ENCODE measurements at places on chromosomes 12 and 14.

- DNase-seq, result no peak
Measured at GRCh38 chr12:8581098-8581784, 31.4 kb downstream of the AICDA start.

DNA sequence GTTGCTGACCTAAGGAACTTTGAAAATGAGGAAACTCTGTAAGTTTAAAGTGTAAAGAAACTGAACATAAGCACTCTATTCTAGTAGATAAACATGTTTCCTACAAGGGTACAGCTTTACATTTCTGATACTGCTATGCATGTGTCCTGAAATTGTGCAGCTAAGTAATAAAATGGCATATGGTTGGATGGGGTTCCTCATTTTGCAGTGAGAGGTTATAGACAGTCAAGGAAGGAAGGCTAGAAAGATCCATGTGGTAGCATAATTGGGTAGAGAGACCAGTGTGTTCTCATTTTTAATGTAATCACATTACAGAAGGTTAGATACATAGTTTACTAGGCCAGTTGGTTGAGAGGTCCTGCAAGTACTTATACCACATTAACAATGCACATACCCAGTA lies 477.0 kb downstream of the TMEM121 start:
- no peak for DNase-seq

- DNase-seq, result peak; percentile 21
Measured at GRCh38 chr12:98419081-98419794, 96.2 kb upstream of the TMPO start.

DNA sequence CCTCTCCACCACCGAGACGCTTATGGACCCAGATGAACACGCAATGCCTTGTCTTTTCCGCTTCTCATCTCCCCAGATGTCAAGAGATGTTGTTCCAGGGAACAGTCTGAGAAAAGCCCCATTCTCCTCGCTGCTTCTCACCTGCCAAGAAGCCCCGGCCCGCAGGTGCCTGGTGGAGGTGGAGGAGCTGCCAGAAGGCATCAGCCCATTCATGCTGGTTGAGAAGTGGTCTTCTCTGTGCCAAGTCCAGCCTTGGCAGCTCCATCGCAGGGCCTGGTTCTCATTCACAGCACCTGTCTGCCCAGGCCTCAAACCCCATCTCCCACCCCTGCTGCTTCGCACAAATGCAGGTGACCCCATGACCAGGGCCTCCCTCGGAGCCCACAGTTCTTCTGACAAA lies 42.3 kb upstream of the TMEM263 start:
- no peak for DNase-seq

GRCh38 chr14:104723651-104724406 lies at the start of gene ADSS1:
Gene ADSS1 (plus strand): TSS chr14:104724229. CDS start chr14:104724271, 42 bp downstream.
- peak; percentile 95 for DNase-seq

DNA sequence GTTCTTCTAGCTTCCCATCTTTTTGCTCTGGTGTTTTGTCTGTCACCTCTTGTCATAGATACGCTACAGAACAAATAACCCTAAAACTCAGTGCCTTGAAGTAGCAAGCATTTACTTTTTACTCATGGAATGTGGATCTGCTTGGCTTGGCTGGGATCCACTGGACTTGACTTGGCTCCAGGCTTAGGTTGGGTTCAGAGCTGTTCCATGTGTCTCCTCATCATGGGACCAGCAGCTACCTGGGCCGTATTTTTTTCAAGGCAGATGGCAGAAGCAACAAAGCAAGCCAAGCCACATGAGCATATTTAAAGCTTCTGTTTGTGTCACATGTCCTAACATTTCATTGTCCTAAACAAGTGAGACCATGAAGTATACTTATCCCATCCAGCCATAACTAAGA lies 48.7 kb upstream of the ATF1 start:
- DNase-seq, result peak; percentile 29

- no peak for DNase-seq
Measured at GRCh38 chr12:19397534-19397933, 41.8 kb upstream of the AEBP2 start.

DNA sequence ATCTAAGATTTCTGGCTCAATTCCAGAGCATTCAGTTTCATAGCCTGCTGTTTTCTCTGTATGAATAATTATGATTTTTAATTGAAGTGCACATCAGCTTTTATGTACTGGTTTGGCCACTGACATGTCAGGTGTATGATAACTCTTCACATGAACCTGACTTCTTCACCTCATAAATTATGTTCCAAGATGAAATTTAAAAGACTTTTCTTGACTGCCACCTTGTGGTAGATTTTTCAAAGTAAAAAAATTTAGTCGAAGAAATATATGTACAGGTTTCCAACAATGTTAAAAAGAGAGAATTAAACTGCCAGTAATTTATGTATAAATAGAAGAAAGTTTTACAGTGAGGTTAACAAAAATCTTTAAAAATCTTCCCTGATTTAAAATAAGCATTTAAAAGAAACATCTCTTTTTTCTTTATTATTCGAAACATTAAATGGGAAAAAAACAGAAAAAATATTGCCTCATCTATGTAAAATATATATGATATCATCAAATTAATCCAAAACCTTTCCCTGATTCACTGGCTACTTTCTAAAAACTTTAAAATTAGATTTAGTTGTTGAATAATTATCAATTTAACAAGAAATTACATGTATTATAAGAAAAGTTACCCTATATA lies 124.9 kb upstream of the ATXN7L3B start:
- DNase-seq, result no peak

GRCh38 chr12:10634427-10634826 lies 21.0 kb upstream of the MAGOHB start:
- peak; percentile 73 for DNase-seq

- DNase-seq, result no peak
Measured at GRCh38 chr12:121455766-121456420, 56.0 kb downstream of the RNF34 start.

- no peak for DNase-seq
Measured at GRCh38 chr12:114392909-114393308, 13.0 kb downstream of the TBX5 start.

GRCh38 chr12:132075026-132075713 lies 68.9 kb downstream of the DDX51 start:
- no peak for DNase-seq

GRCh38 chr14:21436567-21437062 lies 19.3 kb downstream of the CHD8 start:
- no peak for DNase-seq

GRCh38 chr14:77222546-77223225 lies 41.1 kb downstream of the TMEM63C start:
- DNase-seq, result no peak

DNA sequence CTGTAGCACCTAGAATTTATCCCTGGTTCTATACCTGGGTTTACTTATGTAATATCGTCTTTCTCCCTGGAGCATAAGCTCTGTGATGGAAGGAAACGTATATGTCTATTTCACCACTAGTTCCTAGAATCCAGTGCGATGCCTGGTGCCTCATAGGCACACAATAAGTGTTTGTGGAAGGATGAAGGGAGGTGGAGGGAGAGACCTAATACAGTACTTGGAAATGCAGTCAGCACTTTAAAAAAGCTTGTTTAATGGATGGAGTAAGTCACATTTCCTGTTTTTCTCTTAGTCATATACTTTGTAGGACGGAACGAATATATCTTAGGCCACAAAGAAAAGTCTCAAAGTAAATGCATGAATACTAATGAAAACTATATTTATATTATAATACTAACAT lies 186.5 kb upstream of the HMGA2 start:
- DNase-seq, result no peak

- no peak for DNase-seq
Measured at GRCh38 chr14:99684410-99684934, 374 bp downstream of the CYP46A1 start.

DNA sequence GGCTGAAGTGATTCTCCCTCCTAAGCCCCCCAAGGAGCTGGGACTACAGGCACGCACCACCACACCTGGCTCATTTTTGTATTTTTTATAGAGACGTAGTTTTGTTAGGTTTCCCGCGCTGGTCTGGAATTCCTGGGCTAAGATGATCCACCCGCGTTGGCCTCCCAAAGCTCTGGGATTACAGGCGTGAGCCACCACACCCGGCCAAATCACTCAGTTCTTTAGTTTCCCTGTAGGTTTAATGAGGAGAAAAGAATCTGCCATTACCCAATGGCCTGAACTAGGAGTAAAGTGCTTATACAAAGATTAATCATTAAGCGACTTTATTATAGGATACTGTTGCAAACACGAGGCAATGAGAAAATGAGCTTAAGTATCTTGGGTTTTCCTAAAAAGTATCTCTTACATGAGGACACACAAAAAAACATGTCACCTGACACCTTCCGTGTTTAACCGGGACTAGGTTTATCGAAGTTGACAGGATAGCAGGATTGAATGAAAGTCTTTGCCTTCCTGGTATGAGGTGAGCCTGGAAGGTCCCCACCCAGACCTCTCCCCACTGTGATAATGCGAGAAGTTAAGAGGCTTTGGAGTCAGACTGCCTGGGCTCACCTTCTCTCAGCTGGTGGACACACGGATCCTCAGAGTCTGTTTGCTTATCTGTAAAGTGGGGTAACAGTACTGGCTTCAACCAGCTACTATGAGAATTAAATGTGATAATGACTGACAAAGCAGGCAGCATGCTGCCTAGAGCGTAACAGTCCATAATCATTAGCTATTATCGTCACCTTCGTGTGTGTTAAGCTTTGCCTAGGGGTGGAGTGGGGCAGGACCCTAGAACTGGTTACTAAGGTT lies 133.5 kb upstream of the KRAS start:
- DNase-seq, result no peak

DNA sequence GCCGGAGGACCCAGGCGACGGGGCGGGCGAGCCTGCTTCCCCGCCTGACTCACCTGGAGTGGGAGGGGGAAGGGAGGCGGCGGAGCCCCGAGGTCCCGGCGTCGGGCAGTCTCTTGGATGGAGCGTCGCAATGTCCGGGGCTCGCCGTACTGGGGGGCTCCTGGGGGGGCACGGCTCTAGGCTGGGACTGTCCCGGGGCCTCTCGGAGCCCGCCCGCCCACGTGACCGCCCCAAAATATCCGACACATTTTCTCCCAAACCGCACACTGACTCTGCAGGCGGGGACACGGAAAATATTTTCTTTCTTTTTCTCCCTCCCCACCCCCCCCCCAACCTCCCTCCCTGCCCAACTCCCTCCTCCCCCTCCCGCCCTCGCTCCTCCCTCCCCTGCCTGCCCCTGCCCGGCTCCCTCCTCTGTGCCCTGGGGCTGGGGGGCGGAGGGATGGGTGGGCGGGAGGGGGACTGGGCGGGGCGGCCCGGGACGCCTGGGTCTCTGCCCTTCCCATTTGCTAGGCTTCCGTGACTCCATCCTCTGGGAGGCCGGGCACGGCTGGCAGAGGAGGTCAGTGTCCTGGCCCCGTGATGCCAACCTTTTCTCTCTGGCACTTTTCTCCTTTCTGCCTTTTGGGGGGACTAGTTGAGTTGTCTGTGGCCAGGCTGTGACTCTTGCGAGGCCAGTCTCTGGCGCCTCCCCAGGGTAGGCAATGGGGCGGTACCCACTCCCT lies at the start of gene RARG:
Gene RARG, minus strand, starts transcription at position 289 of the 725 bp plus-strand sequence. CDS start 4,664 bp downstream, outside the sequence.
- peak; percentile 96 for DNase-seq

GRCh38 chr14:94176808-94177207 lies 2.7 kb downstream of the PPP4R4 start:
- DNase-seq, result no peak

Data from GM03348 (cell line).